ENCODE measurements at places on chromosomes 2 and 18.

DNA sequence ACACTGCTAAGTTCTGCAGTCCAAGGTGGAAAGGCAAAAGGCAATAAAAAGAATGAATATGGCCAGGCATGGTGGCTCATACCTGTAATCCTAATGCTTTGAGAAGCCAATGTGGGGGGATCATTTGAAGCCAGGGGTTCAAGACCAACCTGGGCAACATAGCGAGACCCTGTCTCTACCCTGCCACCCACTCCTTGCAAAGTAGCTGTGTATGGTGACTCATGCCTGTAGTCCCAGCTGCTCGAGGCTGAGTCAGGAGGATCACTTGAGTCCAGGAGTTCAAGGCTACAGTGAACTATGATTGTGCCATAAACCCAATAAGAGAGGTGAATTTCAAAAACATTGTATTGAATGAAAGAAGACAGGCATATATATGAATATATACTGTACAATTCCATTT is 2.4 kb downstream of the MYL12B start:
- H3K4me3 ChIP-seq = peak overlapping the region; percentile 10
- DNase-seq = no peak
- peaks cover 76% of the 10 kb centered on the region for H3K4me1 ChIP-seq
- no peak overlapping the region for H3K27ac ChIP-seq
- no peaks in the 10 kb centered on the region for H3K27me3 ChIP-seq

DNA sequence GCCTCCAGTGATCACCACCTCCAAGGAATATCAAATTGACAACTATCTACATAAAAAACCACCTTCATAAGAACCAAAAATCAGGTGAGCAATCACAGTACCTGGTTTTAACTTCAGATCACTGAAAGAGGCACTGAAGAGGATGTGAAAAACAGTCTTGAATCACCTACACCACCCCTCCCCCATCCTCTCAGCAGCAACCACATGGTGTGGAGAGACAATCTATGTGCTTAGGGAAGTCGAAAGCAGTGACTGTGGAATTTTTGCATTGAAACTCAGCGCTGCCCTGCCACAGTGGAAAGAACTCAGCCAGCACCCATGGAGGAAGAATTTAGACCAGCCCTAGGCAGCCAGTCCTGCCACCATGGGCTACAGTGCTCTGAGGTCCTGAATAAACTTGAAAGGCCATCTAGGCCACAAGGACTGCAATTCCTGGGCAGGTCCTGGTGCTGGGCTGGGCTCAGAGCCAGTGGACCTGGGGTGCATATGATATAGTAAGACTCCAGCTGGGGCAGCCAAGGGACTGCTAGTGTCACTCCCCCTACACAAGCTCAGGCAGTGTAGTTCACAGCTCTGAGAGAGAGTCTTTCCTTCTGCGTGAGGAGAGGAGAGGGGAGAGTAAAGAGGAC is 75.6 kb downstream of the ATL2 start:
- H3K4me3 ChIP-seq = no peak overlapping the region
- H3K27me3 ChIP-seq = no peaks in the 10 kb centered on the region
- no peak for DNase-seq
- no peak overlapping the region for H3K27ac ChIP-seq
- peaks cover 4% of the 10 kb centered on the region for H3K4me1 ChIP-seq

- no peaks in the 10 kb centered on the region for H3K27me3 ChIP-seq
- no peak for DNase-seq
- H3K36me3 ChIP-seq = no peaks in the 10 kb centered on the region
- H3K4me3 ChIP-seq = peak overlapping the region; percentile 52
Observed at GRCh38 chr2:239370403-239370802, 30.4 kb downstream of the HDAC4 start.

GRCh38 chr2:237533668-237534161 is 32.7 kb upstream of the PRLH start:
- H3K27me3 ChIP-seq = peaks cover 3% of the 10 kb centered on the region
- H3K4me1 ChIP-seq = no peaks in the 10 kb centered on the region
- no peaks in the 10 kb centered on the region for H3K36me3 ChIP-seq

DNA sequence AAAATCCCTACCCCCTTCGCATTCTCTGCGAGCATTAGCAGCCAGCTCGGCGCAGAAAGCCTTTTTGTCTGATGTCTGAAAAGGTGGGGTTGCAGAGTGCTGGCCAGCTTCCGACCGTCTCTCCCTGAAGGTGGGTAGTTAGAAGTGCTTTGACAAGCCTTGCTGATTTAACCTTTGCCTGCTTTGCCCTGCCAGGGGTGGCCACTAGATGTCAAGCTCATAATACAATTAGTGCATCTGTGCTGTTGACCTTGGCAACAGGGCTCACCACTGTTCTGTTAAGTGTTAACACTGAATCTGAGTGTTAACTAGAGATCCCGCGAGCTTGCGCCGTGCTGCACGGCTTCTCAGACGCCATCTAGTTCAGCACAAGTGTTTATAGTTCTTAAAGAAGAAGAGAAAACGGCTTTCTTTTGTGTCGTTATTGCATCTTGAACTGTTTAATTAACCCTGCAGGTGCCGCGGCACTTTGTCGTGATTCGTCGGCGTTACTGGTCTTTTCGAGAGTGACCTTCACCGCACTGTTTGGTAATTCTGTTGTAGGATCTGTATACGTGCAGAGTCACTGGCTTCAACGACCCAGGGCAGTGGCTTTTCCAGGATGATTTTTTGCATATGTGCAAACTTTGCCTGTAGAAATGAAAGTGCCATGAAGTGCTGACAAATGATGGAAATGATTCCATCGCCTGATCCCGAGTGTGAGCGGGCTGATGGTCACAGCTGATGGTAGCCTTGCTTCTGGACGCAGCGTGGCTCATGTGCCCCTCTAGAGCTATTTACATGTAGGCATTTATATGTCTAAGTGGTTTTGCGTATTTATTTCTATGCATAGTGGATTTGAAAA is 5.5 kb downstream of the SALL3 start:
- H3K27ac ChIP-seq = no peak overlapping the region
- H3K4me1 ChIP-seq = no peaks in the 10 kb centered on the region
- no peak for DNase-seq
- H3K4me3 ChIP-seq = no peak overlapping the region
- H3K36me3 ChIP-seq = no peaks in the 10 kb centered on the region
- peaks cover 20% of the 10 kb centered on the region for H3K27me3 ChIP-seq

GRCh38 chr2:165610591-165611029 is 141.1 kb downstream of the CSRNP3 start:
- no peaks in the 10 kb centered on the region for H3K4me1 ChIP-seq
- no peak for DNase-seq
- no peaks in the 10 kb centered on the region for H3K36me3 ChIP-seq

GRCh38 chr18:30727849-30728248 is 314.7 kb downstream of the DSC3 start:
- DNase-seq = no peak
- no peak overlapping the region for H3K4me3 ChIP-seq
- no peaks in the 10 kb centered on the region for H3K4me1 ChIP-seq
- no peak overlapping the region for H3K27ac ChIP-seq

DNA sequence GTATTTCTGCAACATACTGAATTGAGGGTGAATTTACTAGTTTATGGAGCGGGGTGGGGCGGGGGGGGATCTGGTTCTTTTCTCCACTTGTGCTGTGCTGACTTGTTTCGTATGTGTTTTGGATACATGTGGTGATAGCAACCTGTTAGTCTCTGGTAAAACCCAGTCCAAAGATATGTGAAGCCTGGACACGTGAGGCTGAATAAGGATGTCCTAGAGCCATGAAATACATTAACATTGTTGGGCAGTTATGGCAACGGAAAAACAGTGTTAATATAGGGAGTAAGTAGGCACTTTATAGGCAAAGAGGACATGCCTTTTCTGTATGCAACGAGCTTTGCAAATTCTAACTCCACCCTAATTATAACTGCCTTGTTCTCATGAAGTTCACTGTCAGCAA is 42.1 kb upstream of the NEMP2 start:
- DNase-seq = no peak
- H3K27me3 ChIP-seq = no peaks in the 10 kb centered on the region
- no peaks in the 10 kb centered on the region for H3K36me3 ChIP-seq

Data from CD8-positive, alpha-beta memory T cell (primary cell).